ENCODE measurements at places on chromosomes 16 and 17. TPM values are rescaled to one million over a fixed set of nuclear protein-coding genes. Genes with fewer than 3 reads are reported as not detected.

GRCh38 chr17:57970710-57971109 lies 15.5 kb upstream of the CUEDC1 start:
- no peak for DNase-seq

GRCh38 chr16:15493466-15494180 lies 59.2 kb downstream of the BMERB1 start:
- DNase-seq = no peak

- DNase-seq = no peak
These were observed 26.2 kb upstream of the IRF8 start for GRCh38 chr16:85872734-85873133.

DNA sequence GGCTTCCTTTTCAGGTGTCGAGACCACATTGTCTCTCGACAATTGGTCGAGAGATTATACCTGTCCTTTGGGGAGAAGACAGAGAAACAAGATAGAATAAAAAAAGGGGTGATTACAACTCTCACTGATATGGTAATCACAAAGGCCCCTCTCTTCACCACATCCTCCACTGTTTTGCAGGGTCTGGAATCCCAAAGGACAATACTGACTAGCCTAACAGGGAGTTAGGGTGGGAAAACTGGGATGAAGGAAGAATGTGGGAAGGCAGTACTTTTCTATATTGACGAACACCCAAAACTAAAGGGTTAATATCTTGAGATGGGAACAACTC lies 6.1 kb downstream of the ABCA5 start:
- DNase-seq = no peak

- no peak for DNase-seq
These were observed 211.9 kb upstream of the HS3ST3A1 start for GRCh38 chr17:13813347-13814240.

- DNase-seq = no peak
These were observed 22.9 kb downstream of the RDM1 start for GRCh38 chr17:35907691-35908090.

DNA sequence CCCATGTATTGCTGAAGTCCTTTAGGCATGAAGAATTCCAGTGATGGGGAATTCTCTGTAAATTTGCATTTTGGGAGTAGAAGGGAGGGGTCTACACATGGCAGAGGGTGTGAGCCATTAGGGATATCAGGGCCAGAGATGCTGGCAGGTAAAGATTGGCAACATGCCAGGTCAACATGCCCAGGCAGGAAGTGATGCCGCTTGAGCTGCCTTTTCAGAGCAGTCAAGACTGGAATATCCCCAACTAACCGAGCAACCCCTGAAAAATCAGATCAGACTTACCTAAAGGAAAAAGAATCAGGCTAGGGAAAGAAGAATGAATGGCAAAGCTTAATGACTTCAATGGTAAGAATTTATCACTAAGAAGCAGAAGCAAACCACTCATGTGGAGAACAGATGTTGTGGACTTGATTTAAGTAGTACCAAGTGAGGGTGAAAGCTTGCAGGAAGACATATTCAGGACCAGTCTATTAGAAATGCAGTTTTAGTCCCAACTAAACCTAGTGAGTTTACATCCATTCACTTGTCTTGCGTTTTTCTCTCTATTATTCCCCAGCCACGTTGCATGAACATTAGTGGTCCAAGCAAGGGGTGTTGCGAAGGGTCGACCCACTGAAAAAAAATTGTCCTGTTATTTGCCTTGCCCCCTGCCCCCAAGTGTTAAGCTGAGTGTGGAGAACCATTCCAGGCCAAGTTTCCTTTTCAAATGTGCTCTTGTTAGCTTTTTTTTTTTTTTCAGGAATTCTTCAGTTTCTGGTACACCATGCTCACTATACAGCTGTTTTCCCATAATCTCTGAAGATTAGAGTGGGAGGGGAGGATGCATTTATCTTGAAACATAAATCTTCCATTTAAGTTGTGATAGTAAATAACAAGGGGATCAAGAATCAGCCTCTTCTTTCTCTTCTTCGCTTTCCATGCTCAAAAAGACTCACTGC lies 105.2 kb downstream of the ABCA8 start:
- DNase-seq = no peak

DNA sequence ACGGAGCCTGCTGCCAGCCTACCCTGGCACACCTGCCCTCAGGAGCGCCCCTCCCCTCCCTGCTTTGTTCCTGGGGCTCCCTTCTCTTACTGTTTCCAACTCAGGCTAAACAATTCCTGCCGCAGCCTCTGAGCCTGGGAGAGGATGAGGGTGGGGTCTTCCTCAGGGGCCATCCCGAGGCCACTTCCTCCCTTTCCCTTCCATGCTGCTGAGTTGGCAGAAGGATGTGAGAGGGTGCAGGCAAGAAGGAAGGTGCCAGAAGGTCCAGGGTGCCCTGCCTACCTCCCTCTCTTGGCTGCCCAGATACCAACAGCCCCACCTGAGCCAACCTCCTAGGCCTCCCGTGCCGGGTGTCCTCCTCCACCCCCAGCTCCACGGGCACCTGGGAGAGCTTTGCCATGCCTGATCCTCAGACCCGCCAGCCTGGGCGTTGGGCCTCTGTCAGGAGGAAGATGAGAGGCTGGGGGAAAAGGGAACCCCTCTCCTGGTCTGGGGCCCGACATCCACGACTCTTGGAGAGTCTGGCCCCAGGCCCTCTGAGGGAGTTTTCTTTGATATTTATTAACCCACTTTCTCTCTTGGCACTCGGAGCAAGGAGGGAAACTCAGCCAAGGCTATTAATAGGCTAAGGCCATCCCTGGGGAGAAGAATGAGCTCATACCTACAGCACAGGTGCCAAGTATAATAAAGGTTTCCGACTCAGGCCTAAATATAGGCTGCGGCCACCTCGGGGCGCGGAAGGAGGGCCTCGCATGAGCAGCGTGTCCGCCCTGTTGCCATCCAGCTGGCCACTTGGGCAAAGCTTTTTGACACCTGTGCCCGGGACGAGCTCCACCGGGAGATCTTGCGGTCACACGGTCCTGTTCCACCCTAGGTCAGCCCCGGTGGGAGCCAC lies 232.0 kb downstream of the ENGASE start:
- no peak for DNase-seq

DNA sequence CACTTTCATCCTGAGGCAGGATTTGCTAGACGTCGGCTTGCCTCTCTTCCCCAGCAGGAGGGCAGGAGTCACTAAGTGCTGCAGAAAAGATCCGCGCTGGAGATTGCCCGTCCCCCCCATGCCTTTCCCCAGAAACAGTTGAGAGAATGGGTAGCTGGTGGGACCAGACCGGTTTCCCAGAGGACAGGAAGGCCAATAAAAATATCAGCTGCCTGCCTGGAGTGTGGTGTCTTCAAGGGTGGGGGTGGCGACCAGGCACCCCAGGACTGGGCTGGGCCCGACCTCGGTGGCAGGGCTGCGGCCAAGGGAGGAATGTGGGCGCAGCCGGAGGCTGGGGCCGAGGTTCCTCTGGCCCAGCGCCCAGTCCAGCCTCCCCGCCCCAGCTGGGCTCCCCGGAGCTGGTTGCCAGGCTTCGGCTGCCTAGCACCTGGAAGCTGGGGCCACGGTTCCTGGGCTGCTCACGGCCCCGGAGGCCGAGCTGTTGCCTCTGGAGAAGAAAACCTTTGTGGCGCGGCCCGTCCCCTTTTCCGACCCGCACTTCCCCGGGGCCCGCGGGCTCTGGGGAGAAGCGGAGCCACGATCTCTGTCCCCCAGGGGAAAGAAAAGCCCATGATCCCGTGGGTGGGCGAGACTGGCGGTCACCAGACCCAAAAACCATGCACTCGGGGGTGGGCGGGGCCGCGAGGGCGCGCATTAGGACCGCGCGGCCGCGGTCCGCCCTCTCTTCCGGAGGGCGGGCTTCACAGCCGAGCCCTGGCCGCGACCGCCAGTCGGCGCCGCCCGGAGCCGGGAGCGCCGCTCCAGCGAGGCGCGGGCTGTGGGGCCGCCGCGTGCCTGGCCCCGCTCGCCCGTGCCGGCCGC lies at the start of gene TRAF4:
Gene TRAF4 (plus strand): TSS at position 769 of the 861 bp plus-strand sequence. CDS start 102 bp downstream, outside the sequence.
- peak; percentile 77 for DNase-seq

DNA sequence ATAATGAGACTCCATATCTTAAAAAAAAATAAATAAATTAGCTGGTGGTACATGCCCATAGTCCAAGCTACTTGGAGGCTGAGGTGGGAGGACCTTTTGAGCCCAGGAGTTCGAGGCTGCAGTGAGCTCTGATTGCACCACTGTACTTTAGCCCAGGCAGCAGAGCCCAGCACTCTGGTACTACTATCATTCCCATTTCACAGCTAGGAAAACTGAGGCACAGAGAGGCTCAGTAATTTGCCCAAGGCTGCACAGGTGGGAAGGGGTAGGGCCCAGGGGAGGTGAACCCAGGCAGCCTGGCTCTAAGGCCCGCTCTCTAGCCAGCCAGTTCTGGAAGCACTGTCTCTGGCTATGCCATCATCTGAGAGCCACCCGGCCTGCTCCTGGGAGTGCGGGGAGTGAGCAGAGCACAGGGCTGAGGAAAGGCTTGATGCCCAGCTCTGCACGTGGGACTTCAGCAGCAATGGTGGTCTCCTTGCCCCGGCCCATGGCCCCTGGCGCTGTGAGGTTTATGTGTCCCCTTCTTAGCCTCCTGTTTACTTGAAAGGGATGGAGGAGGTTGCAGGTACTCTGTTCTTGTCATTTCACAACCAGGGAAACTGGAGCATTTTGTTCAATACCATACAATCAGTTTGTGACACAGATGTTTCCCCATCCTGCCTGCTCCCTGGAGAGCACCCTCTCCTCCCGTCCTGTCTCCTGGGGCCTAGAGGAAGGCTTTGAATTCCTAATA lies 222.3 kb downstream of the KATNIP start:
- DNase-seq = no peak

DNA sequence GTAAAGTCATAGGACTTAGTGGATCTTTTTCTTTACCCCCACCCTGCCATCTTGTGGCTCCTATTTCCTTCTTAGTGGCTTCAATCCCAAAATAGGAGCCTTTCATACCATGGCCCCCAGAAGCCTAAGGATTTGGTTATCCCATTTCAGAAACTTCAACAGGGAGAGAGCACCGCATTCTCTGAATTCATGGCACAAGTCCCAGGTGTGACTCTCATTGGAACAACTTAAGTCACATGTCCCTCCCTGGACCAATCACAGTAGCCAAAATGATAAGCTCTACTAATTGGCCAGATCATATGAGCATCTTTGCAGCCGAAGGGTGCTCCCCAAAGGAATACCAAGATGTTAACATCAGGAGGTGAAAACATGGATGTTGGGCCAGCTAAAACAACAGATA lies 43.2 kb downstream of the AXIN2 start:
- no peak for DNase-seq

DNA sequence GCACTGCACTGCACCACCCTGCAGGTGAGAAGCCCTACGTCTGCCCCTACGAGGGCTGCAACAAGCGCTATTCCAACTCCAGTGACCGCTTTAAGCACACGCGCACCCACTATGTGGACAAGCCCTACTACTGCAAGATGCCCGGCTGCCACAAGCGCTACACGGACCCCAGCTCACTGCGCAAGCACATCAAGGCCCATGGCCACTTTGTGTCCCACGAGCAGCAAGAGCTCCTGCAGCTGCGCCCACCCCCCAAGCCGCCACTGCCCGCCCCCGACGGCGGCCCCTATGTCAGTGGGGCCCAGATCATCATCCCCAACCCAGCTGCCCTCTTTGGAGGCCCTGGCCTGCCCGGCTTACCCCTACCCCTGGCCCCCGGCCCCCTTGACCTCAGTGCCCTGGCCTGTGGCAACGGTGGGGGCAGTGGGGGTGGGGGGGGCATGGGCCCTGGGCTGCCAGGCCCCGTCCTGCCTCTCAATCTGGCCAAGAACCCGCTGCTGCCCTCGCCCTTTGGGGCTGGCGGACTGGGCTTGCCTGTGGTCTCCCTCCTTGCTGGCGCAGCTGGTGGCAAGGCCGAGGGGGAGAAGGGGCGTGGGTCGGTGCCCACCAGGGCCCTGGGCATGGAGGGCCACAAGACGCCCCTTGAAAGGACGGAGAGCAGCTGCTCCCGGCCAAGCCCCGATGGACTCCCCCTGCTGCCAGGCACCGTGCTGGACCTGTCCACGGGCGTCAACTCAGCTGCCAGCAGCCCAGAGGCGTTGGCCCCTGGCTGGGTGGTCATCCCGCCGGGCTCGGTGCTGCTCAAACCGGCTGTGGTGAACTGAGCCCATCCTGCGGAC lies 14.2 kb downstream of the PAM16 start:
- no peak for DNase-seq

DNA sequence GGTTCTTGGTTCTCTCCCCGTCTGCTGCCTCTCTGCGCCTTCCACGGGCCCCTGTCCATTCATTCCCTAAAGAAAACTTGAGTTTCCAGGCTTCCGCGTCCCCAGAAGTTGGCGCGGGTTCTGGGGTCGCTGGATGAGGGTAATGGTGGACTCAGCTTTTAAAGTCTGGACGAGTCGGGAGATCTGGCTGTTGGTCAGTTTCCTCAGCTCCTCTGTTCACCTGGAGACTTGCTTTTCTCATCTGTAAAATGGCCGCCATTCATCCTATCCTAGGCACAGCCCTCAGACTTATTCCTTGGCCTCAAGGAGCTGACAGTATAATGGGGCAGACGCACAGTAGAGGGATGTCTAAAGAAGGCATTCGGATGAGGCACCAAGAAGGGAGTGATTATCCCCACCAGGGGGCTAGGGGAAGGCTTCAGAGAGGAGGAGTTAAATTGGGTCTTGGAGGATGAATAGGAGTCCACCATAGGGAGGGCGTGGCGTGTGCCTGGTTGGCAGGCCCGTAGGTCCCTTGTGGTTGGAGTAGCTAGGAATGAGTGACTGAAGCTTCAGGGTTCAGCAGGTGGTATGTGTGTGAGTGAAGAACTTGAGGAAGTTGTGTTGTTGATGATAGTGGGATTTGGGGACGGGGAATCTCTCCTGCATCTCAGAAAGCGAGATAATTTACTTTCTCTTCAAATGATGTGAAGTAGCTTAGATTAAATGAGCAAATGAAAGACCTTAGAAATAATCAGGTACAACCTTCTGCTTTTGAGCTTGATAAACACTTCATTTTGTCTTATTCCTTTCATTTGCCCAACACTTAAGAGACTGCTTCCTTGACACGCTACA lies 652 bp downstream of the VPS35L start:
- DNase-seq = peak; percentile 53

GRCh38 chr17:44001461-44001920 lies 2.9 kb upstream of the NAGS start:
- DNase-seq = no peak

DNA sequence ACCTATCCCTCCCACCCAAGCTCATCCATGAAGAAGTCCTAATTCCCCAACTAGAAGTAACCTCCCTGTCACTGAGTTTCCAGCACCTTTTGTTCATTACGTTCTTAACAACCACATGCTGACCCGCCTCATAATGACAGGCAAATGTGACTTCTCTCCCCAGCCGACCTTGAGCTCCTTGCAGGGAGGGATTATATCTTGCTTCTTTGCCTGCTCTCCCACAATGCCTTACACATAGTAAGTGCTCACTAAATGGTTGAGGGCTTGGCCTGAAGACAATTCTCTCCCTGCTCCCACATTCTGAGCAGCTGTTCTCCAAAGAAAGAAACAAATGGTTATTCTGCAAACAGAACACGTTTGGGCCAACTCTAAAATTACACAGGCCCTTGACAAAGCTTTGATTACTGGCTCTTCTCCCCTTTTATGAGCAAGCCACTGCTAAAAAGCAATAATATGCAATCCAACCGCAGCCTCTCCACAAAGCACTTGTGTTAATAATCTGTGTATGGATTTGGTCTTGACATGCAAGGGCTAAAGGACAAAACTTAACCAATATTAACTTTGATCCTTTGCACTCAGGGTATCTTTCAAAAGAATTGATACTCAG lies 23.2 kb downstream of the SLC39A11 start:
- no peak for DNase-seq

Gene PITPNC1
- total RNA-seq = 39.7 TPM

Gene TRPV3
- total RNA-seq = not detected

Gene TMC8
- 55.8 TPM for total RNA-seq

Gene RTN4RL1
- total RNA-seq = not detected

Gene SLFN14
- total RNA-seq = 0.95 TPM

Gene IGFALS
- not detected for total RNA-seq

Gene ZNF594
- 11.6 TPM for total RNA-seq

Gene KRT24
- total RNA-seq = not detected

Gene IL21R
- total RNA-seq = not detected

Gene SMG6
- total RNA-seq = 38.1 TPM

Gene NSMCE1
- 21.0 TPM for total RNA-seq
